ENCODE measurements at places on chromosomes 3 and 15.

DNA sequence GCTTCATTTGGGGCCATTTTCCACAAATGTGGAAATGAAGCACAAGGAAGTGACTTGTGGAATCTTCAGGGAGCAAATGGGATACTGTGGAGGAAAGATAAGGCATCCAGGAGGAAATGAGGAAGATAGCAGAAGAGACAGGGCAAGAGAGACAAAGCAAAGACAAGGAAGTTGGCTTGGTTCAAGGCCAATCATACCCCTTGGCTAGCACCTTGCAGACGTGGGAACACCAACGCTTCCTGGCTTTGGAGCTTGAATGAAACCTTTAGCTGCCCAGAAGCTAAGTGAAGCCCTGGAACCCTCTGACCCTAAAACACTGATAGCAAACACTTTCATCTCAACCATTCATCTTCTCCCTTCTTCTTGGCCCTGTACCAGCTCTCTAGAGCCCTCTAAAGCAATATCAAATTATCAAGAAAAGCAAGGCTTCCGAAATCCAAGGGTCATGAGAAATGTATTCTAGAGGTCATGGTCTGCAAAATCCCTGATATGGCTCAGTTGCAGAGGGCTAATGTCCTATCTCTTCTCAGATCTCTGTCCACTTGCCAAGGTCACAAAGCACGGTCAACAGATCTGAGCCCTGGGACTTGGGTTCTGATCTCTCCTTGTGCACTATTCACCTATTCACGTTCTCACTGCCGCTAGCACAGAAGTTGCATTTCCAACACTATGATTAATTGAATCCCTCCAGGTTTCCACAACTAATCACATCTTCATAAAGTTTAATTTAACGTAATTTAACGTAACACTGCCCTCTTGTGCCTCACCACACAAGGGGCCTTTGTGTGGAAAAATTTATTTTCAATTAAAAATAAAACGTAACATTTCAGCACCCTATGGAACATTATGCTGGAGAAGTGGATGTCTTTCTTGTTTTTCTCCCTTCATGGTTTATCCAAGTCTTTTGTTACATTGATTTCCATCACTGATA is 557.6 kb upstream of the ADAMTS9 start:
- no peaks in the 10 kb centered on the region for H3K36me3 ChIP-seq
- H3K27ac ChIP-seq, result no peak overlapping the region
- H3K27me3 ChIP-seq, result no peaks in the 10 kb centered on the region
- H3K4me1 ChIP-seq, result no peaks in the 10 kb centered on the region
- H3K4me3 ChIP-seq, result no peak overlapping the region

DNA sequence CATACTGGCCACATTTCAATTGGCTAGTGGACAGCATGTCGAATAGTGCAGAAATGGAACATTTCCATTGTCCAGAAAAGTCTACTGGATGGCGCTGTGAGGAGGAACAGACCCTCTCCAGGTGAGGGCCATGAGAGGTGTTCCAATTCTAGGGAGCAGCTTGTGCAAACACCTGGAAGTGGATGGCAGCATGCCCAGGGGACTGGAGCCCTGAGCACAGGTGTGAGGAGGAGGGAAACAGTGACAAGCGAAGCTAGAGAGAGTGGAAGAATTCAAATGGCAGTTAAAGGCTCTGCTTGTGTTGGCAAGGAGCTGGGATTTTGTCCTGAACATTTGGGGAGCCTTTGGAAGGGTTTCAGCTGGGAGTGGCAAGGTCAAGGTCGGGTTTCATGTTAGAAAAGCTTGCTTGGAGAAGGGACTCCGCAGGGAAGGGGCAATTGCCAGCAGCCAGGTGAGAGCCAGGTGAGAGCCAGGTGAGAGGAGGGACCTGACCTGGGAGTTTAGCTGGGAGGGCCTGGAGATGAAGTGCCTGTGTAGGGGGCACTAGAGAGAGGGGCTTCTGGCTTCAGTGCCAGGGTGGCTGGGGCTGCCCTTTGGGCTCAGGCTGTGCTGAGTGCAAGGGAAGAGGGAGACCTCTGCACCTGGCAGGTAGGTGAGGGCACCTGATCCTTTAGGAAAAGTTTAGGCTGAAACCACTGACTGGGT is 93.8 kb downstream of the LINGO1 start:
- peaks cover 7% of the 10 kb centered on the region for H3K4me1 ChIP-seq
- H3K27me3 ChIP-seq, result no peaks in the 10 kb centered on the region
- no peaks in the 10 kb centered on the region for H3K36me3 ChIP-seq
- no peak overlapping the region for H3K27ac ChIP-seq

GRCh38 chr15:75352186-75353080 is 5.6 kb downstream of the NEIL1 start:
- H3K27ac ChIP-seq, result no peak overlapping the region
- no peak overlapping the region for H3K4me3 ChIP-seq
- DNase-seq, result no peak

- peak overlapping the region; percentile 7 for H3K27ac ChIP-seq
- no peak for DNase-seq
- H3K4me3 ChIP-seq, result no peak overlapping the region
These were observed 25.8 kb downstream of the ARHGEF3 start for GRCh38 chr3:56775838-56776555.

GRCh38 chr15:77504306-77504705 is 83.6 kb downstream of the HMG20A start:
- no peaks in the 10 kb centered on the region for H3K27me3 ChIP-seq
- H3K4me3 ChIP-seq, result no peak overlapping the region
- no peak for DNase-seq
- no peak overlapping the region for H3K27ac ChIP-seq

DNA sequence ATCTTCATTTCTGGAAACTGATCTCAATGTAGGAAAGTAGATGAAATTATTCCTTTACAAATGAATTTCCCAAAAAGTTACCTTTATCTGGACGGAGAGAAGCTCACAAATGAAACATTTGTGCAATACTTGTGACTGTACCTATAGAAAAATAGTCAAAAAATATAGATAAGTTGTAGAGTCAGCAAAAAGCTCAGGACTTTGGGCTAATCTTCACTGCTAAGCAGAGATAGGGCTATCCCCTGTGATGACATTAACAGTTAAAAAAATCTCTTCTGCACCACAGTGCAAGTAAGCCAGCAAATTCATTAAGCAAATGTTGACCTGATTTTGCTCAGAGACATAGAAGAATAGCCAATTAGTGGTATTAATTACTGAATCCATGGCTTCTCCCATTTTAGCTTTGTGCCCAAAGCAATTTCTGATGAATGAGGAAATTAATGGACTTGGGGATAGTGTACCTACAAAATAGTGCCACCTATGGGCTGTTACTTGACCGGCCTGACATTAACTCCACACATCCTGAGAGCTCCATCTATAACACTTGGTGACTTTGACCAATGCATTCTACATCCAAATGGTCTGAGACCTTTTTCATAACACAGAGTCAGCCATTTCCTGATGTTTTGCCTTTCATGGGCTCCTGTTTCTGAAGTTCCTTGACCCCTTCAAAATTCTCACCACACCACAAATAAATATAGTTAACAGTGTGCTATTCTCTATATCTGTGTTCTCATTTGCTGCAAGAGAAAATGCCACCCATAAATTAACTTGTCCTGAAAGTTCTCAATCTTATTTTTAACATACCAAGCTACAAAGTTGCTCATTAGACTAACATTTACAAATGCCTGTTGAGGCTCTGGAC is 105.0 kb downstream of the SSR3 start:
- H3K36me3 ChIP-seq, result no peaks in the 10 kb centered on the region
- no peak overlapping the region for H3K4me3 ChIP-seq
- H3K4me1 ChIP-seq, result no peaks in the 10 kb centered on the region
- no peak overlapping the region for H3K27ac ChIP-seq

GRCh38 chr3:78434801-78435200 is 1333.0 kb downstream of the ROBO1 start:
- H3K4me1 ChIP-seq, result no peaks in the 10 kb centered on the region
- no peak overlapping the region for H3K4me3 ChIP-seq
- no peak overlapping the region for H3K27ac ChIP-seq
- H3K36me3 ChIP-seq, result no peaks in the 10 kb centered on the region

- peaks cover 52% of the 10 kb centered on the region for H3K36me3 ChIP-seq
- no peak for DNase-seq
- H3K4me1 ChIP-seq, result peaks cover 46% of the 10 kb centered on the region
- no peaks in the 10 kb centered on the region for H3K27me3 ChIP-seq
These were observed 71.6 kb downstream of the FLNB start for GRCh38 chr3:58079773-58080172.

GRCh38 chr3:190012314-190012782 is 108.3 kb downstream of the P3H2 start:
- H3K27ac ChIP-seq, result no peak overlapping the region
- H3K4me1 ChIP-seq, result no peaks in the 10 kb centered on the region

GRCh38 chr3:27253831-27254230 is 115.4 kb downstream of the NEK10 start:
- no peaks in the 10 kb centered on the region for H3K36me3 ChIP-seq
- H3K4me1 ChIP-seq, result no peaks in the 10 kb centered on the region
- no peaks in the 10 kb centered on the region for H3K27me3 ChIP-seq
- peak; percentile 26 for DNase-seq

DNA sequence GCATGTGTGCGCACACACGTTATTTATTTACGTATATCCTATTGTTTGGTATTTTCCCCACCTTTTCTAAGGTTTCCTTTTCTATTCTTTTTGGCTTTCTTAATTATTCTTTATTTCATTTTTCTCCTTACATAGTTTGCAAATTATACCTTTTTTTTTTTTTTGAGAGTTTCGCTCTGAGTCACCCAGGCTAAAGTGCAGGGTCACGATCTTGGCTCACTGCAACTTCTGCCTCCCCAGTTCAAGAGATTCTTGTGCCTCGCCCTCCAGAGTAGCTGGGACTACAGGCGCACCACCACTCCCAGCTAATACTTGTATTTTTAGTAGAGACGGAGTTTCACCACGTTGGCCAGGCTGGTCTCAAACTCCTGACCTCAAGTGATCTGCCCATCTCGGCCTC is 20.0 kb upstream of the CILP start:
- no peaks in the 10 kb centered on the region for H3K36me3 ChIP-seq
- no peak overlapping the region for H3K4me3 ChIP-seq
- H3K27ac ChIP-seq, result no peak overlapping the region
- H3K4me1 ChIP-seq, result no peaks in the 10 kb centered on the region

DNA sequence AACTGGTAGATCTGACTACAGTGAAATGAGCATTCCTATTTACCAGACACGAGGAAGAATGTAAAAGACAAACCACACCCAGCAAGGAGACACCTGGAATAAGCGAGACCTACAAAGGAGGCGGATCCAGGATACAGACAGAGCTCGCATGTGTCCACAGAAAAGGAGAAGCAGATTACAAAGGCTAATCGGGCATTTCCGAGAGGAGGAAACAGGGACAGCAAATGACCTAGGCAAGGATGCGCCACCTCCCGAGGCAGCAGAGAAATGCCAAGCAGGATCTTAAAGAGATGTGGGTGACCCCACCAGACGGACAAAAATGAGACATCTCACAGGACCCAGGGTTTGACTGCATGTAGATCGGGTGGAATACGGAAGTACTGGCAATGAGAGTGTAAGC is 63.2 kb upstream of the IQSEC1 start:
- no peak for DNase-seq
- no peaks in the 10 kb centered on the region for H3K36me3 ChIP-seq
- peaks cover 6% of the 10 kb centered on the region for H3K4me1 ChIP-seq
- H3K4me3 ChIP-seq, result no peak overlapping the region

DNA sequence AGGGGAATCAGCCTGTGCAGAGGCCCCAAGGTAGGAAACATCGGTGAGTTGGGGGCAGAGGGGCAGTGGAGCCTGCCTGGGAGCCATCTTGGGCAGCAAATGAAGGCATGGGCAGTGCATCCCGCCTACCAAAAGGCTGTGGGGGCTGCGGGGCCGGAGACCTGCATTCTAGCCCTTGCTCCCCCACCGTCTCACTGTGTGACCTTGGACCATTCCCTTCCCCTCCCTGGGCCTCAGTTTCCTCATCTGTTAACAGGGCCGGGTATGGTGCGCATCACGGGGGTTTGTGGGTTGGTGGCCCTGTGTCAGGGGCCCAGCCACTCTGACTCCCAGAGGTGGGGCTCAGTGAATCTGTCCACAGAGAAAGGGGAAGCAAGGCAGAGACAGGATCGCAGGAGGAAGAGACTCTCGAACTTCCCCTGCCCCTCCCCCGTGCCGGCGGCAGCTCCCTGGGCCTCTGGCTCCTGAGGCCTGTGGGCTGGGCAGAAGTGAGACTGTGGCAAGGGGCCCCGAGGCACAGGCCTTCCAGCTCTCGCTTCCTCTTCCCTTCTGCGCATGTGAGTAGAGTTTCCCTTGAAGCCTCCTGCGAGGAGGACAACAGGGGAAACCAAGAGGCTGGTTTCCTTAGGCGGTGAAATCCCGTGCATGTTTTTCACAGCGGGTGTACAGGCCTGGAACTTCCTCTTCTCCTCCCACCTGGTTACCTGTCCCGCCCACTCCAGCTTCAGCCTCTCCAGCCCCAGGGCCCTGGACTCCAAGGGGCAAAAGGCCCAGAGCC is 42.9 kb downstream of the IDH2 start:
- no peaks in the 10 kb centered on the region for H3K4me1 ChIP-seq
- no peak overlapping the region for H3K4me3 ChIP-seq
- H3K36me3 ChIP-seq, result no peaks in the 10 kb centered on the region
- DNase-seq, result peak; percentile 28
- H3K27ac ChIP-seq, result no peak overlapping the region

DNA sequence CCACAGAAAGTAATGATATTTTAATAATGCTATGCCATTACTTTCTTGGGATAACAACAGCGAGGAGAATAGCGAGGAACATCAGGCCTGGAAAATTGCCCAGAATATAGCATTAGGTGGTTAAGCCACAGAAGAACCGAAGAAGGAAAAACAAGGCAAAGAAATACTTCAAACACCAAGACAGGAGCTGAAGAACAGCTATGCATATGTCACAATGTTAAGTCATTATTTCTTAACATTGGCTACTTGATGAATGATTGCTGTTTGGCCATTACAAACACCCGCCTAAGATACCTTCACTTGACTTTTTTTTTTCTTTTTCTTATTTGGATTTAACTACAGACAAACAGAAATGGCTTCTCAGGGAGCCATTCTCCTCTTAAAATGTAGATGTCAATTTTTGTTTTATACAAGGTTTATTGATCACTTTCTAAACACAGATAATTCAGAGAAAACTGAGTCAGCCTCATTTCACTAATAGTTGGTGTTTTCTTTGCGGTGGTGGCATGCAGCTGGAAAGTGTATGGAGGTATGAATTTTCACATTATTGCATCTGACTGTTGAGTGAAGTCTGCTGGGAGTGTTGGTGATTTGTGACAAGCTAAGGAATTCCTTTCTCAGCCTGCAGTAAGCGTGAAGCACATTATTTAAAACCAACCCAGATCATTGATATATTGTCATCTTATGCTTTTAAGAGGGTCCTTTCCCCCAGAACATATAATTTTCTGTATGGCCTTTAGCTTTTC is 705.7 kb upstream of the NR2F2 start:
- DNase-seq, result no peak
- H3K4me1 ChIP-seq, result no peaks in the 10 kb centered on the region
- H3K27me3 ChIP-seq, result no peaks in the 10 kb centered on the region

GRCh38 chr3:12985148-12985547 is 88.1 kb downstream of the IQSEC1 start:
- H3K27ac ChIP-seq, result no peak overlapping the region
- H3K4me3 ChIP-seq, result no peak overlapping the region
- no peaks in the 10 kb centered on the region for H3K36me3 ChIP-seq
- H3K4me1 ChIP-seq, result peaks cover 26% of the 10 kb centered on the region
- no peaks in the 10 kb centered on the region for H3K27me3 ChIP-seq
- DNase-seq, result no peak
